ENCODE measurements at places on chromosomes 3 and 15.

DNA sequence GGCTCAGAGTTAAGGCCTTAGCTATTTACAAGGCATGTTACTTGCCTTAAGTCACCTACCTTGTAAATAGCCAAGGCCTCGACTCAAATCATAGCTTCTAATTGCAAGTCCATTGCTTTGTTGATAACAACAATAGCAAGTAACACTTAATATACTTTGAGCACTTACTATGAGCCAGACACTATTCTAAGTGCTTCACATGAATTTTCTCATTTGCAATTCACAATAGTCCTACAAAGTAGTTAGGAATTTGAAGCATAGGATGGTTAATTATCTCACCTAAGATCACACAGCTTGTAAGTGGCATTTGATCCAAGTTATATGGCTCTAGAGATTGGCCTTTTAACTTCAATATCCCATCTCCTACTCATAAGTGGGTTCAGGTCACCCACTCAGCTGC lies 28.4 kb downstream of the SLC9A9 start:
- no peak for DNase-seq

GRCh38 chr3:12501360-12502020 lies 17.2 kb downstream of the TSEN2 start:
- DNase-seq: no peak

DNA sequence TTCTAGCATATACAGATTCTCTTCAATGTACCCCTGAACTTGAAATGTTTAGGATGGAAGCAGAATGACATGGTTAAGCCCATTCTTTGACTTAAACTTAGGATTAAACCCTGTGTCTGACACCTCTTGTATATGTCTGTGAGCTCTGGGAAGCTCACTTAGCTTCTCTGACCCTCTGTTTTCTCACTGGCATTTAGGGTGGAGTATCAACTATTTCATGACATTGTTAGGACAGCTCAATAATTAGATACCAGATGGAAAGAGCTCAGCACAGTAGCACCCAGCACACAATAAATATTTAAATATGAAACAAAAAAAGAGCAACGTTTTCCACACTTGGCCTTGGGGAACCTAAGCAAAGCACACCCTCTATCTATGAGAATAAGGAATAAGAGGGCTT lies 18.2 kb upstream of the RPS17 start:
- no peak for DNase-seq

- DNase-seq: no peak
Measured at GRCh38 chr3:115384381-115384780, 237.3 kb upstream of the ZBTB20 start.

DNA sequence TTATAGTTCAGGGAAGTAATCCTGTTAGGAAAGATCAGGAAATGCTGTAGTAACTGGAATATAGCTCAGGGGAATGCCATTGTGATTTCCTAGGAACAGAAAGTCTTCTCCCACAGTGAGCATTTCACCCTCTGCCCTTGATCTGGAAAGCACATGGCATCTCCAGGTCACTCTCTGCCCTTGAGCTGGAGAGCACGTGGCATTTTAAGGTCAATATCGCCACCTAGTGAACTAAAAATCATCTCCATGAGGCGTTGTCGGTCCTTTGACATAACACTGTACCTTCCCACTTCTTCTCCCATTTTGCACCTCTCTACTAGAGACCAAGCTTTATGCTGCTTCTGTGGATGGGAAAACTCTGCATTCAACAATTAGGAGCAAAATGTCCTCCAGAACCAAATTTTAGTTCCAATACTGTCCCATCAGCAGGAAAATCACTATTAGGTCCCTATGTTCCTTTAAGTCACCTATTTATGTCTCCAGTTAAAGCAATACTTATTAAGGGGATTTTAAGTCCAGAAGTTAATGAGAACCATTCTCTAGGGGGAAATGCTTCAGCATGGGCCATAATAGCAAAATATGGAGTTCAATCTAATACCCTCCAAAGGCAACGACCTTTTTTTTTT lies 54.7 kb upstream of the GK5 start:
- DNase-seq: peak; percentile 90

DNA sequence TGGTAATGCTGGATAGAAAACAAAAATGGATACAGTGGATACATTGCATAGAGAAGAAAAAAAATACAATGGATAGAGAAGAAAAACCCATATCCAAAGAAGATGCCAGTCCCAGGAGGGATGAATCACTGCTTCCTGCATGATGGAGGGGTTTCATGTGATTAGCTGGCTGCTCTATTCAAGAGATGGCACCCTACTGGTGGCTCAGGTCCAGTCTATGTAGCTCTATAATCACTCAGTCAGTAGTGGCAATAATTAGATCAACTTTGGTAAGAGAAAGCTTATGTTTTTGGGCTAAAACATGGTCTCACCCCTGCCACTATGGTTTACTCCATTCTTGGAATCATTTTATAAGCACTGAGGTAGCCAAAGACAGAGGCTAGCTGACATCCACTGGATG lies 33.7 kb upstream of the NOX5 start:
- no peak for DNase-seq

GRCh38 chr3:69776920-69777581 lies 37.8 kb downstream of the MITF start:
- DNase-seq: no peak

GRCh38 chr15:25863111-25863967 lies at the start of gene ATP10A:
Gene ATP10A (minus strand): TSS chr15:25863327. CDS start chr15:25863096, 231 bp downstream.
- DNase-seq: no peak

- DNase-seq: no peak
Measured at GRCh38 chr15:38538328-38539007, 26.1 kb downstream of the RASGRP1 start.

DNA sequence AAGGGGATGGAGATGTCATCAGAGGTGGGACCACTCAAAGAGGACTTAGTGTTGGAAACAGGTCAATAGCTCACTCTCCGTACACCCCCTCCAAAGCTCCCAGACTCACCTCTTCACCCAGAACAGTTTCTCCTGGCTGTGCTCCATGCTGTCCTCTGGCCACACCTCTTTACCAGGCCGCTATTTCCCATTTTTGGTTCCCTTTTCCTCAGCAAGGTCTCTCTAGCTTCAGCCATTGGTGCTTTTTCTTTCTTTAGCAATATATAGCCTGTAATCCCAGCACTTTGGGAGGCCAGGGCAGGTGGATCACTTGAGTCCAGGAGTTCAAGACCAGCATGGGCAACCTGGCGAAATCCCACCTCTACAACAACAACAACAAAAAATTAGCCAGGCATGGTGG lies 123.6 kb upstream of the SMAD3 start:
- no peak for DNase-seq

GRCh38 chr3:2910997-2911396 lies 199.2 kb downstream of the IL5RA start:
- DNase-seq: no peak

DNA sequence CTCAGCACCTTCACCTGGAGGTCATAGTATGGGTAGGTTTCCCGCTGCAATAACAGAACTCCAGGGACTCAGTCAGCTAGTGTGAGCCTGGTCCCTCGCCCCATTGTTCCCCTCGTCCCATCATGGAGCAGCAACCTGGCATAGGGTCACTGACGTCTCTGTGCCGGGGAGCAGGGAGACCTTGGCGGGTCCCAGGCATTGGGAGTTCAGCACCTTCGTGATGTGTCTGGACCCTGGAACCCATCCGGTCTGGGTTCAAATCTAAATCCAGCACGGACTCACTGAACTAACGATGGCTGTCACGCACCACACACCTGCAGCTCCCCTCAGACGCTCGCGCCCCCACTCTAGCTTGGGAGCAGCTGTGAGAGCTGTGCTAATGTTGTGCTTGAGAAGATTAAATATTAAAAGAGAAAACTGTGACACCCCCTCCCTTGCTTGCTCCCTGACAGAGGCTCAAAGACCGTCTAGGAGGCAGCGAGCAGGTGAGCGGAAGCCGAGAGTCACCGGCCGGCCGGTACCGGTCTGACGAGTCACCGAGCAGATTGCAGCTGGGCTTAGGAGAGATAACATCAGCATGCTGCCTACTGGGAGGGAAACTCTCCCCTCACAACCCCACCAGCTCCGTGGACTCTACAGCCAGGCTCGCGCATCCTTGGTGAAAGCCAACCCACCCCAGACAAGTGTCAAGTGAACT lies 742 bp downstream of the PLA2G4F start:
- DNase-seq: no peak

- no peak for DNase-seq
Measured at GRCh38 chr3:138455801-138456716, 21.6 kb downstream of the ESYT3 start.

DNA sequence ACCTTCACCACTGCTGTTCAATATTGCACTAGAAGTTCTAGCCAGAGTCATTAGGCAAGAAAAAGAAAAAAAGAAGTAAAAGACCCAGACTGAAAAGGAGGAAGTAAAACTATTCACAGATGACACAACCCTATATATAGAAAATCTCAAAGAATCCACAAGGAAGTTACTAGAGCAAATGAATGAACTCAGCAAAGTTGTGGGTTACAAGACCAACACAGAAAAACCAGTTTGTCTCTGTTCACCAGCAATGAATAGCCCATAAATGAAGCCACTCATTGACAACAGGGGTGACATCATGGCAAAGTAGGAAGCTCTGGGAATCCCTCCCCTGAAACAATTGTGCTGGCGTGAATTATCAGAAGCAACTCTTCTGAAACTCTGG lies 4.6 kb downstream of the CFAP100 start:
- no peak for DNase-seq

GRCh38 chr3:23741036-23741706 lies 64.6 kb upstream of the UBE2E1 start:
- DNase-seq: no peak

DNA sequence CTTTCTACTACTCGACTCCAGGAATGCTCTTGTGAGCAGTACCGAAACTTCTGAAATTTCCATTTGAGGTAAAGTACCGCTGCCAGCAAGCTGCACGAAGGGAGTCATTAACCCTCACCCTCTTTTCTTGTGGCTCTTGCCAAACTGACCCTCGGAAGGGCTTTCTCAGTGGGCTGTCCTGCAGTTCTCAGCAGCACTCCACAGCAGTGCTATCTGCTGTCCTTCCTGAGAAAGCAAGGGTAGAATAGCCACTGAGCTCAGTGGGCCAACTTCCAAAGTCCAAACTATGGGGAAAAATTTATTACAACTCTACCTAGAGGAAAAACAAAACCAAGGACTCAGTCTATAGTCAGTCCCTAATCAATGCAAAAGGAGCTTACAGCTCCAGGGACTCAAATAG lies 38.5 kb upstream of the COL8A1 start:
- no peak for DNase-seq

DNA sequence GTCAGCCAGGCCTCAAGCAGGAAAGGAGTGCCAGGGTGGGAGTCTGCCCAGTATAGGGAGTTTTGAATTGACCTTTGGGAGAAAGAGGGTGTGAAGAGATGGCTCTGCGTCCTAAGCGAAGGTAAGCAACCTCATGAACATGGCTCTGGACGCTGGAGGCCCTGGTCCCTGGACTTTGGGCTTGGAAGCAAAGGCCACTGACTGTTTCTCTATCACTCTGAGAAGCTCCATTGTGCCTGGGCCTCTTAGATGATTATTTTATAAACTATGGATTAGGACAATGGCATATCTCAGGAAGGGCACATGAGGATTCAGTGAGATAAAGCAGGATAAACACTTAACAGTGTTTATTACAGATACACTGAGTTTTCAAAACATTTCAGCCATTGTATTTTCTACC lies 59.0 kb downstream of the SUCLG2 start:
- no peak for DNase-seq

DNA sequence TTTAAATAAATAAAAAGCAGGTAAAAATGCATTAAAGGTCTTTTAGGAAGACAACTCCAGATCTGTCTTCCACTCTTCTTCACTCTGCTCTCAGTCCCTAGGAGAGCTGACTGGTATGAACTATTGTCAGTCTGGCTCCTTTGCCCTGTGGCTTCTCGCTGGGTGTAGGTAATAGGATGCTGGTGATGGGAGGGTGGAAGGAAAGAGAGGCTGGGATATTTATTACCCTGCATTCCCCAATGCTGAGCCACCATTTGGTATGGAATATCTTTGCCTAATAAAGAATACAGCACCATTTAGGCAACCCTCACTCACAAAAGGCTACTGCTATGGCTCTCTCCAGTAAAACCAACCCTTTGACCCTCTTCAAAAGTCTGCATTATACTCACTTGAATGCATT lies 326.9 kb downstream of the CNTN3 start:
- DNase-seq: no peak
